EL (cell line): ENCODE measurements at places on chromosomes 12 and 14.
A peak's percentile ranks its signal among the peaks of the same experiment; 100 is the strongest.

GRCh38 chr12:12624498-12624992 is 12.9 kb downstream of the CREBL2 start:
- no peak for DNase-seq

GRCh38 chr12:89468017-89468416 is 56.6 kb downstream of the GALNT4 start:
- DNase-seq: no peak

DNA sequence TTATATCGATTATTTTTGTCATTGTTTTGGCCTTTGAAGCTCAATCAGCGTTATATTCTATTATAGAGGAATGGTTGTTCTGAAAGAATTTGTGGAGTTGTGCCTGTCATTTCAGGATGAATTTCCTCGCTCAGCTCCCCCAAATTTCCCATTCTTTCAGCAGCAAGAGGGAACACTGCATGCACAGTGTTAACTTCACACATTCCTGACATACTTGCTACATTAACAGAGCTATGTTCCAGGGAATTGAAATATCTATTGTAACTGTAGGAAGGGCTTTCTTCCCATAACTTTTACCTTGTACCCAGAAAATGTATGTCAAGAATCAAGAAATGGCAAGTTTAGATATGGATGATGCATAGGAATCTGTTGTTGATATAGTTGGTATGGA is 379.0 kb downstream of the LRIG3 start:
- DNase-seq: peak; percentile 67

DNA sequence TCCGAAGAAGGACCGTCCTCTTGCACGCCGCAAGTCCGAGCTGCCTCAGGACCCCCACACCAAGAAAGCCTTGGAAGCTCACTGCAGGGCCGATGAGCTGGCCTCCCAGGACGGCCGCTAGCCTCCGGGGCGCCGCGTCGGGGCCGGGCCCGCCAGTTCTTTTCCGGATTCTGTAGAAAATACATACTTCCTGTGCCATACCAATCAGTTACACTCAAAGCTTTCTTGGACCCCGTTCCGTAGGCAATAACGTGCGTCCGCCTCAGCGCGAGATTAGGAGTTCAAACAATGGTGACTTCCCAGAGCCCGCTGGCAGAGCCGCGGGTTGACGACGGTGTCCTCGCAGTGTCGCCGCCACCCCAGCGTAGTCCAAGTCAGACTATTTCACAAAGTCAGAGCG is 39.2 kb upstream of the DYNC1H1 start:
- no peak for DNase-seq

GRCh38 chr12:113664224-113664681 is 192.6 kb upstream of the LHX5 start:
- no peak for DNase-seq

DNA sequence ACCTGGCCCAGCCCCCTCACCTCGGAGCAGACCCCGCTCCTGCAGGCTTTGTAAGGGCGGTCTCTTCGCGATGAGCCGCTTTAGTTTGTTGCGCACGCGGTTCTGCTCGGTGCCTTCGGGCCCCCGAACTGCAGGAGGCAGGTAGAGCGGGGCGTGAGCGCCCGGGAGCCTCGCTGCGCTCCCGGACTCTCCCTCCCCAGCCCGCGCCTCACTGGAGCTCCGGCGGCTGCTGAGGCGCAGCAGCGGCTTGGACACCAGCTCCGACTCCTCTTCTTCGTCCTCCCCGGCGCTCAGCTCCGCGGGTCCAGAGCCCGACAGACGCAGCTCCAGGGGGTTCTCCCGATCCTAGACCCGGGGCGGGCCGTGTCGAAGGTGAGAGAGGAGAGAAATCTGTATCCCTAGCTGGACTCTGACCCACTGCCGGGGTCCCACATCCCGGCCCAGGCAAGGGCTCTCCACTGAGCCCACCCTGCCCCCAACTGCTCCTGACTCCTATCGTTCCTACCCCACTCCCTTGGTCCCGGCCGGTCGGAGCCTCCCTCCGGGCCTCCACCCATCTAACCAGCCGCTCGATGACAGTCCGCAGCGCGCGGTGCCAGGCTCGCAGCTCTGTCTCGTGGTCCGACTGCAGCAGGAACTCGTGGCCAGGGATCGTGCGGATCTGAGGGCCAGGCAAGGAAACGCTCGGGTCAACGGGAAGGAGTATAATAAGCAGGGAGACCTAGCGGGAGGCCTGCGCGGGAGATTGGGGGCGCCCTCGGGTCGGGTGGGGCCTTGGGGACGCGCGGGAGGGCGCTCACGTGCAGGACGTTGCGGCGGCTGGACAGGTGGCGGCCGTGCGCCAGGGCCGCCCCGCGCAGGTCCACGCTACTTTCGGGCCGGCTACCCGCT is 4.2 kb downstream of the ARHGAP9 start:
- DNase-seq: peak; percentile 39

GRCh38 chr12:86590296-86590695 is 334.1 kb upstream of the MGAT4C start:
- DNase-seq: no peak

DNA sequence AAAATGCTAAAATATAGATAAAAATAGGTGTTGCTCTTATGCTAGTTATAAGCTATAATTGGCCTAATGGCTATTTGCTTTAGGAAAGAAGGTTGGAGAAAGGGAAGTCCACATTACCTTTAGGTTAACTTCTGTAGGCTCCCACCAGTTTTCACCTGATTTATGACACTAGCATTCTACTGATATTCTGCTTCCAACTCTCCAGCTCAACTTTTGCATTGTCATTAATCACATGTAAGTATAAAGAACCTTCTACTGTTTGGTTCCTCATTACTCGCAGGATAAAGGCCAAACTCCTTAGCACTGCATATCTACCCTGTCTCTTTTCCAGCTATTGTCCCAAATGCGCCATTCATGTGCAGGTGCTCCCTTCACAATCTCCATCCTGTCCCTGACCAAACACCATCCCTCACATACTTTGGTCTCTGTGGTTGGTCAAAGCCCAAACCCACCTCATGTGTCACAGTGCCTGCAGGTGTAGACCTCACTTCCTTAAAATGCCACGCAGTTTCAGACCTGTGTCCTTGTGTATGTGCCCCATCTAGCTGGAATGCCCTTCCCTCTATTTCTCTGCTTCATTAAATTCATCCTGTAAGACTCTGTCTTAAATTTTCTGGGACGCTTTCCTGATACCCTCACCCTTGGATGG is 3.3 kb downstream of the DDHD1 start:
- DNase-seq: no peak

GRCh38 chr14:104634886-104635570 is 30.5 kb upstream of the TMEM179 start:
- DNase-seq: no peak

DNA sequence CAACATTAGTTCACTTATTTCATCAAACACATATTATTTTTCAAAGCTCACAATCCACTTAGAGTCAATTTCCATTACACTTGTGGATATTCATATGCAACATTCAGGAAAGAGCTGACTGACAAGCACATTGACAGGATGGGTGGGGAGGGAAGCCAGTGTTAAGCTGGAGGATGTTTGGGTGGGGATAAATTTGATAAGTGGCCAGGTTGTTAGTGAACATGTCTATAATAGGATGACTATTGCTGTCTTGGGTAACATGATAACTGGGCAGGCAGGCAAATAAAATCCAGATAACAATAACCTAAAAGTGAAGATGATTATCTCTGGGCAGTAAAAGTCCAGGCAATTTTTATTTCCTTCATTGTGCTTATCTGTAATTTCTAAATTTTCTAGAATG is 73.8 kb upstream of the OSBPL8 start:
- no peak for DNase-seq

- no peak for DNase-seq
These were observed 20.7 kb downstream of the HELB start for GRCh38 chr12:66323017-66323416.

GRCh38 chr14:63499701-63500250 is 43.4 kb downstream of the PPP2R5E start:
- peak; percentile 42 for DNase-seq

DNA sequence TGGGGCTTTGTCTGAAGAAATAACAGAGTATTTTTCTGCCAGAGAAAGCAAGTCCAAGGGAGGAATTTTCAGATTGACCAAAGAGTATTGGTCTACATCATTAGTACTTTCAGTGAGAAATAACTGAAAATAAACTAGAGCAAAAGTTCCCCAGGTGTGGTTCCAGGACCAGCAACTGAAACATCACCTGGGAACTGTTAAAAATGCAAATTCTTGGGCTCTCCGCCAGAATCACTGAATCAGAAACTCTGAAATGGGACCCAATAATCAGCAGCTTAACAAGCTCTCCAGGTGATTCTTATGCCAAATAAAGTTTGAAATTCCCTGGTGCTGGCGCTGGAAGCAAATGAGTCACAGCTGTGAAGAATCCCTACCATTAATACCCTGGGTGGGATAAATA is 52.1 kb downstream of the EIF2S3B start:
- DNase-seq: no peak
